AG20443 (cell line): ENCODE measurements at places on chromosomes 11 and 22.

GRCh38 chr11:124863826-124864165 lies 1.4 kb upstream of the ROBO3 start:
- DNase-seq = no peak

- DNase-seq = no peak
Measured at GRCh38 chr11:17651061-17651460, 68.3 kb upstream of the MYOD1 start.

DNA sequence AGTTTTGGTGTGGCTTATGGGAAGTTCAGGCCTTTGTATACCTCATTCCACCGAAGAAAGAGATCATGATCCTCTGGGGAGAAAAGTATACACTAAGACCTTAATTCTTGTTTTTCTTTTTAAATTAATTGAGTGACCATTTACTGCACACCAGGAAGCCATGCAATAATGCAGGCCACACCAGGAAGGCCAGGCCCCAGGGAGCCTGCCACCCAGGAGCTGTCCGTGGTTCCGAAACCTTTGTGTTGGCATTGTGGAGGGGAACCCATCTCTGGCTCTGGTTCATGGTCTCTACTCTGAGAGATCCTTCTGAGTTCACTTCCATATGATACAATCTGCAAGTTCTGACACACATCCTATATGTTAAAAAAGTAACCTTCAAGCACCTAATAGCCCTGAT lies 291.8 kb downstream of the MIAT start:
- DNase-seq = peak; percentile 34

DNA sequence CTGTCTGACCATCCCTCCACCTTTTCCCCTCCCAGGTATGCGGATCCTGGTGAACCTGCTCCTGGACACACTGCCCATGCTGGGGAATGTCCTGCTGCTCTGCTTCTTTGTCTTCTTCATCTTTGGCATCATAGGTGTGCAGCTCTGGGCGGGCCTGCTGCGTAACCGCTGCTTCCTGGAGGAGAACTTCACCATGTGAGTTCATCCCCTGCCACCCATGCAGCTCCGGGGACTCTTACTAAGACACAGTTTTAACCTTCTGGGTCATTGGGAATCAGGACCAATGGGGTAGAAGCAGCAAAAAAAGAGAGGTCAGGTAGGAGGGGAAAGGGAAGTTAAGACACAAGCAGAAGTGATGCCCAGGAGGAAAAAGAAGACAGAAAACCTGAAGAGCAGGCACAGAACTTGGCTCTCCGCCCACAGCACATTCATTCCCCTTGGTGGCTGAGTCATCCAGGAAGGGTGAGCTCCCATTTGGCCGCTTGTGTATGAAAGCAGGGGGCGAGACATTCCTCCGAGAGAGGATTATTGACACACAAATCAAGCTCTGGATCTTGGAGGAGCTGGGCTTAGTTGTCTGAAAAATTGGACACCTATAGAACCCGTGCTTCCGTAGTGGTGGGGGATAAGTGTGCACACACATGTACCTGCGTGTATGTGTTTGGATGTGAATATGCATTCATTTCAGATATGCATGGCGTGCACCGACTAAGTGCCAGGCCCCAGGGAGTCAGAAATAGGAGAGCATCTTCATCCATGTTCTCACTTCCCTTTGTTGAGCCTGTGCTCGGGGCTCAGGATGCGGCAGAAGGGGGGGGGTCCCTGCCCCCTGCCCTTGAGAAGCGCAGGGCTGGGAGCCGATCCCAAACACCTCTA lies 64.2 kb downstream of the CACNA1I start:
- DNase-seq = peak; percentile 79

- peak; percentile 93 for DNase-seq
Measured at GRCh38 chr11:62539238-62539925, 7.2 kb downstream of the AHNAK start.

DNA sequence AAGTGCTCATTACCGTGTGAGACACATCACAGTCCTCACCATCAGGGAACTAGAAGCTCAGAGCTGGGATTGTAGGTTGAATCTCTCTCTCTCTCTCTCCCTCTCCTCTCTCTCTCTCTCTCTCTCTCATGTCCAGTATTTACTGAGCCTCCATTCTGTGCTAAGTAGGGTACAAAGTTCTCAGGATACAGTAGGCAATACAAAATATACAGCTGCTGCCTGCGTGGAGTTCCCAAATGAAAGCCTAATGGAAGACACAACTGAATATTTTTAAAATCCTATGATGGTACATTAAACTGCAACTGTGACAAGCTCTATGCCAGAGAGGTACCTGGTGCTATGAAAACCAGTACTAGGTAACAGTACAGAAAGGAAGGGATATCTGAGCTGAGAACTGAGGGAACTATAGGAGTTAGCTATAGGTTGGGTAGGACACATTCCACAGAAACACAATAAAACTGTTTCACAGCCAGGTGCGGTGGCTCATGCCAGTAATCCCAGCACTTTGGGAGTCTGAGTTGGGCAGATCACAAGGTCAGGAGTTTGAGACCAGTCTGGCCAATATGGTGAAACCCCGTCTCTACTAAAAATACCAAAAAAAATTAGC lies 9.6 kb upstream of the PRG2 start:
- no peak for DNase-seq

DNA sequence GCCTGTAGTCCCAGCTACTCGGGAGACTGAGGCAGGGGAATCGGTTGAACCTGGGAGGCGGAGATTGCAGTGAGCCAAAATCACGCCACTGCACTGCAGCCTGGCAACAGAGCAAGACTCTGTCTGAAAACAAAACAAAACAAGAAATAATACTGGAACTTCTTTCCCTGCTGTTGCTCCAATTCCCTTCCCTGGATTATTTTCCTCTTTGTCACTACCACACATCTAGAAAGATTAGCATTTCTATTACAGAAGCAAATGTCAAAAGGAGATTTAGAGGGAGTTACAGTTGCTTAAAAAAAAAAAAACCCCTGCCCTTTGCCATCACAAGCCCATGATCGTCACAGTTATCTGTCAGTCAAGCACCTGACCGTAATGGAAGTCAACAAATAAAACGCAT lies 17.7 kb upstream of the SCGB1D1 start:
- DNase-seq = no peak

GRCh38 chr11:73982595-73982989 lies at the start of gene UCP2:
Gene UCP2 (minus strand): TSS chr11:73982843. CDS start chr11:73978378, 4,465 bp downstream.
- peak; percentile 92 for DNase-seq

- peak; percentile 50 for DNase-seq
Measured at GRCh38 chr11:118996926-118997626, 862 bp upstream of the CENATAC start.

GRCh38 chr11:117427356-117427874 lies 99.8 kb downstream of the CEP164 start:
- no peak for DNase-seq

DNA sequence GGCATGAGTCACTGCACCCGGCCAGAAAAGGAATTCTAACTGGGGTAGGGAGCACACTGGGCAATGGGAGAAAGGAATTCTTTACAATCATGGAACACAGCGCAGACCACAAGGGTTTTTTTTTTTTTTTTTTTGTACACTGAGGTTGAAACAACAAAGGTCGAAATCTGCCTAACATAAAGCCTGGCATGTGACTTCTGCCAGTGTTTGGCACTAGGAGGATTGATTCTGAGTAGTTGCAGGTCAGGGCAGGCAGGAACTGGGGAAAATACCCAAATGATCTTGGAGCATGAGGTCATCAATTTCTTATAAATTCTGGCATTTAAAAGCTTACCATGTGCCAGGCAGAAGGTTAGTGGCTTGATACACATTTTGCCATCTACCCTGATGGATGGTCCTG lies 202.0 kb upstream of the SNX19 start:
- no peak for DNase-seq

- DNase-seq = peak; percentile 17
Measured at GRCh38 chr11:13114566-13115379, 105.7 kb downstream of the RASSF10 start.

DNA sequence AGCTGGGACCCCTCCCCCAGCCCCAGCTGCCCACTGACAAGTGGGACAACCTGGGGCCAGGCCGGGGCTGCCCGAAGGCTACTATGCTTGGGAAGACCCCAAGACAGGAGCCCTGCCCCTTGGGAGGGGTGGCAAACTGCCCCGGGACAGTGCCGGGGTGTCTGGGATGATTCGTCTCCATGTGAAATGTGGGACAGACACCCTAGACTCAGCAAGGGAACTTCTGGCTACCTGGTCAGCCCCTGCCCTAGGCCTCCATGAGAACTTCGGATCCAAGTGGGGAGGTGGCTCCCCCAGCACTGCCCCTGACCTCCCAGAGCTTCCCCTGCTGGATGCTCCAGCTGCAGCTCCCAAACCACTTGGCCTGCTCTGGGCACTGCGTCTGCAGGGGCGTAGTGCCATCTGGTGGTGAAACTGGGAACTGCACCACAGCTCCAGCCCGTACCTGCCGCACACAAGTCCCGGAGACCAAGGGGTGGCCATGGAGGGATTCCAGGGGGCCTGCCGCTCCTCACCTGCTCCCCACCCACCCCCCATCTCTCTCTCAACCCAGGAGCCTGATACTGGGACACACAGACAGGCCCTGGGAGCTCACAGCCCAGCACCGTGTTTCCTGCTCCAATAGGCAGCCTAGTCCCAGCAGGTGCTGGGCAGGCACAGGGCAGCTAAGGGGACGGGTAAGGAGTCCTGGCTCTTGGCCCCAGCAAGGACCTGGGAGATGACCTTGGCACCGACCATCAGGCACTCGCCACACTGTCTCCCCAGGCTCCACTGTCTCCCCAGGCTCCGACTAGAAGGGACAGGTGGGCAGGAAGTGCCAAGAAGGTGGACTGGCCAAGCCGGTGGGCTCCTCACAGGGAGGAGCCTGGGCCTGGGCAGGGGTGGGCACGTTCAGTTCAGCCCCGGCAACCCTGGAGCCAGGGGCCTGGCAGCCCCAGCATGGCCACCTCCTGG lies 194.1 kb downstream of the IGLL1 start:
- peak; percentile 95 for DNase-seq

DNA sequence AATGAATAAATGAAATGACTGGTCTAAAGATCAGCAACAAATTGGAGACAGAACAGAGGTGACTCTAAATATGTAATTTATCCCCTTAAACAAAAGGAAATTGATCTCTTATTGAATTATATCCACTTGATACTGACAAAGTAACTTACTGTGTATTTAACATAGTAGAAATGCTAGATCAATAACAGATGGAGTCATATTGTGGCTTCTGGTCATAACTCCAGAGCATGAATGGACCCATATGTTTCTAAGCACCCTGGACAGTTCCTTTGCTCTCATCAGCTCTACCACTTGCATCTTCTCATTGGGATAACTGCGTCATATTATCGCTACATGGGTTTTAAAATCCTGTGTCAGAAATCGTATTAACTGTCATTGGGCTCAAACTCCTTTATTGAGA lies 222.3 kb downstream of the ETS1 start:
- peak; percentile 69 for DNase-seq

GRCh38 chr11:32328392-32328791 lies 106.9 kb downstream of the WT1 start:
- DNase-seq = no peak

- DNase-seq = peak; percentile 71
Measured at GRCh38 chr22:33544707-33545106, 375.6 kb downstream of the LARGE1 start.

- no peak for DNase-seq
Measured at GRCh38 chr11:58796333-58796732, 48.2 kb downstream of the GLYATL2 start.

GRCh38 chr11:75576499-75576918 lies 14.5 kb downstream of the SERPINH1 start:
- DNase-seq = peak; percentile 69

DNA sequence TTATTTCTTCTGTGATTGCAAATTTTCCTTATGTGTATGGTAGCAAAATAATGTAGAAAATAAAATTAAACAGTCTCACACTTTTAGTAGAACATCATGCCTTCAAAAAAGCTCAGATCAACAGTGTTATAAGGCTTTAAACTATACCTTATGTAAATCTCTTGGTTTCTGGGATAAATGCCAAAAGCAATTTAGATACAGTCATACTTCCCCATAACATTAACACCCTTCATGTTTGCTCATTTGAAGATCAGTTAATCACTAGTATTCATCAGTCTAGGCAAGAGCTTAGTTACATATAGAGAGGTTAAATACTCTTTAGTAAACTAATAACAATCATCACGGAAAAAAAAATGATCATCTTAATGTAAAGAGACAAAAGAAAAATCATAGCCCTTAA lies 421.8 kb upstream of the ANO3 start:
- DNase-seq = no peak

DNA sequence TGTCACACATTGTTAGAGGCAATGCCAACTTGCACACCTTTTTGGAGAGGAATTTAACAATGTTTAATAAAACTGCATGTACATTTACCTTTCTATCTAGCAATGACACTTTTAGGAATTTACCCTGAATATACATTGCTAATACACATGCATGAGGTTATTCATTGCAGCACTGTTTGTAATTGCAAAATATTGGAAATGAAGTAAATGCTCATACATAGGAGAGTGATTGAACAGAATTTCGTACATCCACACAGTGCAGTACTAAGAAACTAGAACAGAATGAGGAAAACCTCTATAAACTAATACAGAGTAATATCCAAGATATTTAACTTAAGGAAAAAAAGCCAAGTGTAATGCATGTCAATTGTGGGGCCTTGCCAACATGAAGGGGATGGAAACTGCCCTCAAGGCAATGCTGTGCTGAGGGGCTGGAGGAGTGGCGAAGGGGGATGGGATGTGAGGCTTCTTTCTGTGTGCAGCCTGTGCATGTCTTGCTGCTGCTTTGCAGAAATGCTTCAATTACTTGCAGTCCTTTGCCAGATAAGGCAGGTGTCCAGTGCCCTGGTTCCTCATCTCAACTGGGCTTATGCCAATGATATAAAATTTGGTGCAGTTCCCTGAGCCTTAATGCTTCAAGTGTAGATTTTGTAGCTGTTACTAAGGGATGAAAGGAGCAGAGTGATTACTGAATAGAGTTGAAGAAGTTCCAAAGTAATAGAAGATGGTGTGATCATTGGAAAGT lies 96.1 kb downstream of the GRIA4 start:
- no peak for DNase-seq

DNA sequence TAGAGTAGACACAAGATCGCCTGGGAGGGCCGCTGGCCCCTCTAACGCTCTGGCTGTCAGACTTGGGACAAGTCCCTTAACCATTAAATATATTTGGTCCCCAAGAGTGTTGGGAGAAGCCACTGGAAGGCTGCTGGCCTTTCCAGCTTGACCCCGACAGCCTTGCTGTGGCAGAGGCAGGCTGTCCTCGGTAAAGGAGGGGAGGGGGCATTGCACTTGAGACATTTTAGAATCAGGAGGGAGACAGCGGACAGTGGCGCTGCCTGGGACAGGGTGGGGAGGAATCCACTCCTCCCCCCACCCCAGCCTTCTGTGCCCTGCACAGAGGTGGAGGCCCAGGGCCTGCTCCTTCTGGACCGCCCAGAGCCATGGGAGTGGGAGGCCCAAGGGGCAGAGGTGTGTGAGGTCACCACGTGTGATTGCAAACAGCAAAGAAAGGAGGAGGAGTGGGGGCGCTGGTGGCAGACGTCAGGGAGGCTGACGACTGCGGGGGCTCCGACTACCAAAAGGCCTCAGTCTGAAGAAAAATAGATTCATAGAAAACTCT lies 28.9 kb downstream of the APOL1 start:
- no peak for DNase-seq

- no peak for DNase-seq
Measured at GRCh38 chr11:75141166-75141565, 9.7 kb upstream of the SLCO2B1 start.

GRCh38 chr22:48493733-48494132 lies 1333.9 kb downstream of the BRD1 start:
- DNase-seq = no peak
